HFF-Myc (cell line): ENCODE measurements at places on chromosomes 12 and 14.

DNA sequence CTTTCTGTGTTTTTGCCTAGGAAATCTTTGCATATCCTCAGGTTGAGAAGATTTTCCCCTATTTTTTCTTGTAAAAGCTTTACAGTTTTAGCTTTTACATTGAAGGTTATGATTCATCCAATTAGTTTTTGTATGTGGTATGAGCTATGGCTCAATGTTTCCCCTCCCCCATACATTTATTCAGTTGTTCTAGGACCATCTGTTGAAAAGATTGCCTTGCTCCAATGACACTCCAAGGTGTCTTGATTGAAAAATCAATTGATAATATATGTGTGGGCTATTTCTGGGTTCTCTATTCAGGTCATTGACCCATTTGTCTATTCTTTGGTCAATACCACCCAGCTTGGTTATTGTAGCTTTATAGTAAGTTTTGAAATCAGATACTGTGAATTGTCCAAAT, 42.6 kb downstream of the LRTM2 start:
- DNase-seq = no peak

- DNase-seq = no peak
These were observed 59.0 kb downstream of the KCNK10 start for GRCh38 chr14:88264116-88264515.

DNA sequence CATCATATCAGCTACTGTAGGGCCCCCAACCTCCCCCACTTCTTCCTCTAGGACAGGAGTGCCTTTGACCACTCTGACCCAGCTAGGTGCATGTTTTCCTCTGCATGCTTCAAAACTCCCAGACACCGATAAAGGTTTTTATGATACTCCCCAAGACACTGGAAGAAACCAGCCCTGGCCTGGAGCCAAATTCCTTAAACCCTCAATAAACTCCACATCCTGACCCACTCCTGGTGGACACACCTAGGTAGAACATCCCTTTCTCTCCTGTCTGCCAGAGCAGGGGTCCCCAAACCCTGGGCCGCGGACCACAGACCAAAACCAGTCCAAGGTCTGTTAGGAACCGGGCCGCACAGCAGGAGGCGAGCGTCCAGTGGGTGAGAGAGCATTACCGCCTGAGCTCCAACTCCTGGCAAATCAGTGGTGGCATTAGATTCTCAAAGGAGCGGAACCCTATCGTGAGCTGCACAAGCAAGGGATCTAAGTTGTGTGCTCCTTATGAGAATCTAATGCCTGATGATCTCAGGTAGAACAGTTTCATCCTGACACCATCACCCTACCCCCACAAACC, 49.6 kb downstream of the NT5DC3 start:
- no peak for DNase-seq

DNA sequence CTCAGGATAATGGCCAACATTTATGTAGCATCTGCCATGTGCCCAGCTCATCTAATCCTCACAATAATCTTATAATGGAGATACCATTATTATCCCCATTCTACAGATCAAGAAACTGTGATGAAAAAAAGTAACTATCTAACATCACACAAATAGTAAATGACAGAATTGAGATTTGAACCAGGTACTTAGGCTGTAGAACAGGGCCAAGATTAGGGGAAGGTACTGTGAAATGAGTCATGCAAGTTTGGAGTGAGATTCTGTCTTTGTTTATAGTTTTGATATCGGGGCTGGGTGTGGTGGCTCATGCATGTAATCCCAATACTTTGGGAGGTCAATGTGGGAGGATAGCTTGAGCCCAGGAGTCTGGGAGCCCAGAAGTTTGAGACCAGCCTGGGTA, 1.3 kb upstream of the GNPTAB start:
- no peak for DNase-seq

DNA sequence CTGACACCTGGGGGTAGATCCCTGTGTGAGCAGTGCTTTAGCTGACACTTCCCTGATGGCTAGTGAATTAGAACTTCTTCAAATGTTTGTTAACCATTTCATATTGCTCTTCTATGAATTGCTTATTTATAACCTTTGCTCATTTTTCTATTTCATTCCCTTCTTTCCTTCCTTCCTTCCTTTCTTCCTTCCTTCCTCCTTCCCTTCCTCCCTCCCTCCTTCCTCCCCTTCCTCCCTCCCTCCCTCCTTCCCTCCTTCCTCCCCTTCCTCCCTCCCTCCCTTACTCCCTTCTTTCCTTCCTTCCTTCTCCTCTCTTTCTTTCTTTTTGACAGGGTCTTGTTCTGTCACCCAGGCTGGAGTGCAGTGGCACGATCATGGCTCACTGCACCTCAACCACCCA, 23.3 kb upstream of the CEP170B start:
- no peak for DNase-seq

DNA sequence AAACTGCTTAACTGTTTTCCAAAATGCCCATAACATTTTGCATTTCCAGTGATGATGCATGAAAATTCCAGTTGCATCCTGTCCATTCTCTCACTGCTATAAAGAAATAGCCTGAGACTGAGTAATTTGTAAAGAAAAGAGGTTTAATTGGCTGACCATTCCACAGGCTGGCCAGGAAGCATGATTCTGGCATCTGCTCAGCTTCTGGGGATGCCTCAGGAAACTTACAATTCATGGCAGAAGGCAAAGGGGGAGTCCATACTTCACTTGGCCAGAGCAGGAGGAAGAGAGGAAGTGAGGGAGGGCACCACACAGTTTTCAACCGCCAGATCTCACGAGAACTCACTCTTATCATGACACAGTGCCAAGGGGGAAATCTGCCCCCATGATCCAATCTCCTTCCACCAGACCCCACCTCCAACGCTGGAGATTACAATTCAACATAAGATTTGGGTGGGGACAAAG, 18.2 kb upstream of the CLEC2D start:
- DNase-seq = no peak

DNA sequence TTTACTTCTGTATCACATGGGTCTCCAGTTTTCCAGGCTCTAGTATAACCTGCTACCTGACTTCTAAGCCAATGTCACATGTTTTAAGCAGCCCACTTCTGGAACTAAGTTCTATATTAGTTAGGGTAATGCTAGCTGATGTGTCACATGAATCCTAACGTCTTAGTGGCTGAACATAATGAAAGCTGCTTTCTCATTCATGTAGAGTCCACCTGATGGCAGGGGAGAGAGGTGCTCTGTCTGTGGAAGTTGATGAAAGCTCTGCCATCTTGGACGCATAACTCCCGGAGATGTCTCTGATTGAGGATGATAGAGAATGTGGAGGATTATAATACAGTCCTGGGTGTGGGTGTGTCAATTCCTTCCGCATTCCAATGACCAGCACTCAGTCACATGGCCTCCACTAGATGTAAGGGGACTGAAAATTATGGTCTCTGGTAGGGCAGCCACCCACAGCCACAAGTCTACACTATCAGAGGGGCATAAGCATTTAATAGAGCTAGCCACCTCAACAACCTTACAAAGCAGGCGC, 234.4 kb upstream of the CRY1 start:
- no peak for DNase-seq

DNA sequence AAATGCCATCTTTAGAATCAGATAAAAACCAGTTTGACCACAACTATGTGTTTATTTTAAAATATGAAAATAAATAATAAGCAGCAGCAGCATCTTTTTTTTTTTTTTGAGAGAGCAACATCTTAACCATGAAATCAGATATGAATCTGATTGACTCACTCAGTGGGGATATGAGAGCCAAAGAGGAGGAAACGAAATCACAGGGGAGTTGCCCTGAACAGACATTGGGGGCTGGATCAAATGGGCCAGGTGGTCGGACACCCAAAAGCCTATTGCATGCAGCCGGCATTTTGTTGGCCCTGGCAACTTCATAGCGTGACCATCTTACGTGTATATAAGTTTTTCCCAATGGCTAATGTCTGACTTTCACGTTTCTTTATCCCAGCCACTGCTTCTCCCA, 321.1 kb downstream of the NPAS3 start:
- no peak for DNase-seq

DNA sequence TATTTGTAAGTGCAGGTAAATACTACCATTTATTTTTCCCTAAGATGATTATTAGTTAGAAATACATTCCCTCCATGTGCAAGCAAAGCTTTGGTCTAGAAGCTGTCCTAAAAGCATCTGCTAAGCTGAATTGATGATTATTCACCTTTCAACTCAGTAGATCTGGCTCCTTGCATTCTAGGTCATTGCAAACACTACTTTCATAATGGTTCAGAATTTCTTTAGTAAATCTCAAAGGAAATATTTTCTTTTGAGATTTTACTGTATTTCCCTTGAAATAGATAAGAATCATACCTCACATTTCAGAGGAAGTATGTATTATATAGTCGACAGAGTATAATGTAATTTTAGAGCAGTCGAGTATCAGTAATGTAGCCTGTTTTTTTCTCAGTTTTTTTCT, 2.4 kb downstream of the ETNK1 start:
- no peak for DNase-seq

GRCh38 chr12:75041472-75041871, 168.2 kb downstream of the KCNC2 start:
- no peak for DNase-seq
